Heart right ventricle (tissue), 16 donors: ENCODE measurements at places on chromosomes 6 and 20. TPM values are rescaled to one million over a fixed set of nuclear protein-coding genes. Genes with fewer than 3 reads are reported as not detected.

DNA sequence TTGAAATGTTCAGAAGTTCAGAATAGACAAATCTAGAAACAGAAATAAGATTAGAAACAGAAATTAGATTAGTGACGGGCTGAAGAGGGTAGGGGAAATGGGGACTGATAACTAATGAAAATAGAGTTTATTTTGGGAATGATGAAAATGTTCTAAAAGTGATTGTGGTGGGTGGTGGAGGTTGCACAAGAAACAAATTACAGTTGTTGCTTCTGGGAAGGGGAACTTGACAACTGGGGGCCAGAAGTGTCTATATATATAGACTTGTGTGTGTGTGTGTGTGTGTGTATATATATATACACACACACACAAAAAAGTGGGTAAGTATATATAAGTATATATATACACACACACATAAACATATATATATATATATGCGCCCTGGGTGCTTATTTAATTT lies 86.5 kb upstream of the RREB1 start:
- DNase-seq: no peak

GRCh38 chr6:155493026-155493693 lies 37.5 kb upstream of the NOX3 start:
- no peak for DNase-seq

GRCh38 chr6:92701425-92702096 lies 717.8 kb downstream of the EPHA7 start:
- DNase-seq: no peak

Gene VGLL2
- 13.1 TPM for total RNA-seq

DNA sequence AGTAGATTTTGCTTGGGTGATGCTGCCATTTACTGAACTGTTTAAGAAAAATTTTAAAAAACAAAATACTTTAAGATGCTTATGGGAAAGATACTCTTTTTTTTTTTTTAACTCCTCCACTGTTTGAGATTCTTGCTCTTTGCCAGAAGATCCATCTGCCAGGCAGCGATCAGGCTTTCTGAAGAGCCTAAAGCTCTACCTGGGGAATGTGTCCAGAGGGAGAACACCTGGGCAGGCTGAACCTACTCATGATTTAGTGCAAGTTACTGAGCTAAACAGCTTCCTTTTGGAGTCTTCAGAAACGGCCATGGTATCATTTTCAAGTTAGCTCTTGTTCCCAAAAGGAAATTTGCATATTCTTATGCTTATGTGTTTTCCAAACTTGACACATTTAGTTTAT lies 23.5 kb upstream of the MLIP start:
- DNase-seq: no peak

Gene CPNE5
- 11.8 TPM for total RNA-seq

DNA sequence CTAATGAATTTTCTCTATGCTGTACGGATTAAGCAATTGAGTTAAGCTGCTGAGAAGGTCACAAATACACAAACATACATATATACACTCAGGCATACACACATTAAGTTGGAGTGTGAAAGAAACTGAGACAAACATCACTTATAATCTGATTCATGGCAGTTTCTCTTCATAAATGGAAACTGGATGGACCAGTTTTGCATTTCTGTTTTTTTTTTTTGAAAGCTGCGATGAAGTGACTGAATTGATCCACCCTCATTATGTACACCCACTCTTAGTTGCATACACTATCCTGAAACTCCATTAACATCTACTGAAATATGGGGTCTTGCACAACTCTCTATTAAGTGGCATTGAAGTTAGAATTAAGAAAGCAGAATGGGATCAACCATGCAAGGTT lies 32.9 kb upstream of the TENT5A start:
- DNase-seq: no peak

Gene CALHM4
- total RNA-seq: 0.26 TPM

Gene SPTLC3
- total RNA-seq: 1.9 TPM

DNA sequence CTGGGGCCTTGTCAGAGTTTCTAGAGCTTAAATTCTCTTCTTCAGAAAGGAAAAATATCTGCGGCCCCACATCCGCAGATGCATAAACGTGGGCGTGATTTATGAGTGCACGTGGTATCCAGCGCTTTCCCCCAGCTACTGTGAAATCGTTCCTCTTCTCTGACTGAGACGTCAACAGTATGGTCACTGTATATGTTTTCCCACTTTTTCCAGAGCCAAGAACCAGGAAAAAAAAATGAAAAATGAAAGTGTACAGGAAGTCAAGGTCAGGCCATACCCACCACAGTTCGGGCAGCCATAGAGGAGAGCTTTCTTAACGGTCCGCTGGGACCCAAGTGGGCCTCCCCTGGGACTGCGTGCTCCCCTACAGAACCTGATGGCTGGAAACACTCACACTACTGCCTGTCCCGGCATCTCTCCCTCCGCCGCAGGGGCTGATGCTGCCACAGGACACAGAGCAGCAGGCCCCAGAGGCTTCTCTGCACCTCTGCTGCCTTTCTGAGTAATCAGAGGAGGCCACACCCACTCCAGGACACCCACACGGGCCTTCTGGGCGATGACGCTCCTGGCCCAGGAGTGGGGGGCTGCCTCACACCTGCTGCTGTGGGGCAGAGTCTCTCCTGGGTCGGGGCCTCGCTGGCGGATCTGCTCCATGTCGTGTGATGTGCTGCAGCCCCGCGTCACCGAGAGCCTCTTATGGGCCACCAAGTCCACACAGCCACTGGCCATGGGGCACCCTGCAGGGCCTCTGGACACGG lies 16.4 kb upstream of the STX16 start:
- no peak for DNase-seq

DNA sequence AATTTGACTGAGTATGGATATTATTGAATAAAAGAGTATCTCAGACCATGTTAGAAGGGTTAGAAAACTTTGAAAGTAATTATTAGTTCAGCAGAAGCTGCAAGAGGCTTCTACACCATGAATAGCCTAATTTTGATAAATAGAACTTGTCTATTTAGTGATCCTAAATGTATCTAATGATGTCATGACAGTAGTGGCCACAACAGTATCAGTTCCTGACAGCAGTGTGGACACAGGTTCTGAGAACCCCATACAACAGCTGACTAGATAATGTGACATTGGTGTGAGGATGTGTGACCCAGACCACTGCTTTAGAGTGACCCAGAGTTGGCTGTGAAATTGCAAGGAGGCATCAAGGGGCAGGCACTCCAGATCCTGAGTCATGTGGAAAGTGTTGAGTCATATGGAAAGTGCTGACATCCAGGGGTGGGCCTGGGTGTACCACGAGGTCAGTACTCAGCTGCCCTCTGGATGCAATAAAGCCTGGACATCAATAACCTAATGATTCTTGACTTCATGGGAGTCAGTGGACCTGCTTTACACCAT lies 754.7 kb downstream of the DHX35 start:
- no peak for DNase-seq

- no peak for DNase-seq
These were observed 68.9 kb downstream of the ZNF217 start for GRCh38 chr20:53524589-53525312.

- DNase-seq: no peak
These were observed 105.8 kb upstream of the NOX3 start for GRCh38 chr6:155561257-155561965.

DNA sequence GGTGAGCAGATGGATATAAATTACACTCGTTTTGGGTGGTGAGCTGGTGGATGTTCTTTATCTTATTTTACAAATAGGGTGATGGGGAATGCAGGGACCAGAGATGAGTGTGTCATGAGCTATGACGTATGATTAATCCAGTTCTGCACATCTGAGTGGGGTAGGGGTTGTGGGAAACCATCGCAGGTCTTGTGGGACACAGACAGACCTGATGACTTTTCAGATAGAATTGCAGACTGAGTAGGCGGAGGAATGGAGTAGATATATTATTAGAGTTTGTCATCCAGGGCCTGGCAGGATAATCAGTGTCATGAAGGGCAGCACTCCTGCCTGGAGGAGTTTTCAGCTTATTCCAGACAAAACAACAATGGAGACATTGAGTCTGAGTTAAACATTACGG lies 12.9 kb upstream of the DSP start:
- no peak for DNase-seq

DNA sequence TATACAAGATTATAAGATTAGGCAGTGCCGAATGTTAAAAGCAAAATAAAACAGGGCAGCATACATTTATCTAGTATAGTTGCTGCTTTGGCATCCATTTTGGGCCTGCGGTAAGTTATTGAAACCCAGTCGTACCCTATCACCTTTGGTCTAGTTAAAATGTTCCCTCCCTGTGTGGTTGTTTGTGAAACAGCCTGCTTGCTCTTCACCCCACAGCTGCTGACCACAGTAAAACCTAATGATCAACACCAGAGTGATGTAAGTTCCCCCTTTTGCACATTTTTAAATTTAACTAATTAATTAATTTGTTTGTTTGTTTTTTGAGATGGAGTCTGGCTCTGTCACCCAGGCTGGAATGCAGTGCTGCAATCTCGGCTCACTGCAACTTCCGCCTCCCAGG lies 50.3 kb upstream of the TXNDC5 start:
- no peak for DNase-seq

DNA sequence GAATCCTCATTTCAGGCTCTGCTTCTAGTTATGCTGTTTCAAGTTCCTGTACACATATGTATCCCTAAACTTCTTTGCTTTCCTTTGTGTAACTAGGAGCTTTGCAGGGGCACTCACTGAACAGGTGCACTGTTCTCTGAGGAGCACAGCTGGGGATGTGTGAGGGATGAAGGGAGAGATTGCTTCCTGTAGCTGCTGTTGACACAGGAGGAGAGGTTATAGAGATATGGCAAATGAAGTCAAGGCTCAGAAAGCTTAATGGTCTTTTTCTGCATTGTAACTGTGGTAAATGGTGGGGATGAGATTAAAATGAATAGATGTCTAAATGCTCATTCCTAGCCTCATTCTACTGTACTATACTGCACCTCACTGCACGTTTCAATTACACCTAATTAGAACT lies 454.3 kb downstream of the BTBD3 start:
- DNase-seq: no peak

Gene EYS
- total RNA-seq: not detected

DNA sequence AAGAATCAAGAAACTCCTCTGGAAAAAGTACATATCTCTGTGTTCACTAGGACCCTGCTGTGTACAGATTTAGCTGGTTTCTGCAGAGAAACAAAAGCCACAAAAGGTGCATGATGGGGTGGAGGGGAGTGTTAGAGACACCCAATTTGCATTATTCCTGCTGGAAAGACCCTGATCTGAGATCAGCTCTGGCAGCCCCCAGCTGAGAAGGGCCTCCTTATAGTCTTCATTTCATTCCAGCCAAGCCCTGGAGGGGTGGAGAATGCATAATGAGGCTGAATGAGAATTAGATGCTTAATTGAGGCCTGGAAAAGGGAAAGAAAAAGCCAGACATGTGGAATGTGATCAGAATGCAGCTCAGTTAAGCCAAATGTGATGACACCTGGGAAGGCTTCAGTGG lies 545.6 kb downstream of the KIF16B start:
- DNase-seq: no peak

Gene NINL
- total RNA-seq: 5.2 TPM

Gene TAGAP
- total RNA-seq: 1.3 TPM

DNA sequence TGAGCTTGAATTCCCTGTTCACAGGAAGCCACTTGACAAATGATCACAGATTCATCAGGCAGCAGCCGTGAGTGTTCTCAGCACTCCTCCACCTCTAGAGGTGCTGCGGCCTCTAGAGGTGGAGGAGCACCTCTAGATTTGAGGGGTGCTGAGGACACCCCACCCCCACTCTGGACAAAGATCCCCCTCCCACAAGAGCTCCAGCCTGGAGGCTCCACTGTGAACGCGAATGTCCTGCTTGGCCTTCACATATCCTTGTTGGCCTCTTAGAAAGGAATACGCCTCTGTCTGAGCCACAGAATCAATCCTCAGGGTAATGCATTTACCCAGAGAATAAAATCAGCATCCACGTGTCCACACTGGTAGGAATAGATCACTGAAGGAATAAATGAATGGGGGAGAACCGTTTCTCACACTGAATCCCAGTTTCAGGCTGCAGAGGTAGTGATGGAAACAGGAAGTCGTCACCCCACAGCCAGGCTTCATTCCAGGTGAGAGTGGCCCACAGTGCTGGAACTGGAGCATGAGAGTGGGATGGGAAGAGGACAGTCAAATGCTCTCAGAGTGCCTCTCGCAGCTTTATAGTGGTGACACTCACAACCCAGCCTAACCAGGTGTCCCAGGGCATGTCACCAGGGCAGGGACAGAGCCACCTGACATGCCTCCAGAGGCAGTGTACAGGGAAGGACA lies 16.6 kb downstream of the NPEPL1 start:
- no peak for DNase-seq

Gene MTFR2
- 0.30 TPM for total RNA-seq

DNA sequence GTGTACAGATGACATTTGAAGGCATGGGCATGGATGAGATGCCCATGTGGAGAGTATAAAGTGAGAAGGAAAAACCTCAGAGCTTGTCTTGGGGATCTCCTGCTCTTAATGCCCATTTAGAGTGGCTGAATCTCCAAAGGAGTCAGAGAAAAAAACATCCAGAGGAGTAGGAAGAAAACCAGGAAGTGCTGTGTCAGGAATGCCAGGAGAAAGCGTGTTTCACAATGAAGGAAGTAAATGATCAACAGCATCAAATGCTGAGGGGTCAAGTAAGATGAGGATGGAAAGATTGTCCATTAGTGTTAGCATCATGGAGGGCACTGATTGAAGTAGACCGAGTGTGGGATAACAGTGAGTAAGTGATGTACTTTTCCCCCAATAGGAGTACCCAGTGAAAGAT lies 56.1 kb downstream of the FIG4 start:
- no peak for DNase-seq

Gene ARHGAP40
- not detected for total RNA-seq

Gene ADGRB3
- total RNA-seq: 0.57 TPM

GRCh38 chr6:97947841-97948240 lies 664.8 kb upstream of the MMS22L start:
- DNase-seq: no peak

DNA sequence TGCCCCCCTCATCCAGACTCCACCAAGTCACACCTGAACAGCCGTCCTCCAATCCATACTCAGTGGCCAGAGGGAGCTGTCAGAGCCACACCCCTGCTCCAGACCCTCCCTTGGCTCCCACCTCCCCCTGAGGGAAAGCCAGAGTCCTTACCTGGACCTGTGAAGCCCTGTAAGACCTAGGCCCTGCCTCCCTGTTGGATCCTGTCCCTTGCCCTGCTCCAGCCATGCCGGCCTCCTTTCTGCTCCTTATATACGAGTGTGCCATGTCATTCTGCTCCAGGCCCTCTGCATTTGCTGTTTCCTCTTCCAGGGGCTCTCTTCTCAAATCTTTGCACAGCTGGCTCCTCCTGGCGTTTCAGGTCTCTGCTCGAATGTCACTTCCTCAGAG lies 100.3 kb upstream of the MYL9 start:
- no peak for DNase-seq

DNA sequence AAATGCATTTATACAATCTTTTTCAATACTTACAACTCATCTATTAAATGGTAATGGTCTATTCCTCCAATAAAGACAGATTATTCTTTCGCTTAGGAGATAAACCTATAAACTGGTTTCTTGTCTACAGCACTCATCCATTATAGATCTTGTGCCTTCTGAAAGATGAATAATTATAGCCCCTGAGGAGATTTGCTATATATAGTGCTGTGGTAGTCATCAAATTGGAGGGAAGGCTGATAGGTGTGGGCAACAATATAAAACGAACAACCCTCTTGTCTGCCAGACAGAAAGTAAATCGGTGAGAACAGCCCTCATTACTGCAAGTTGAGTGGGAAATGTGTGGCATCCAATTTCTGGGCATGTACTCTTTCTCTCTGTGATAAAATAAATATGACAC lies 292.5 kb upstream of the CNR1 start:
- no peak for DNase-seq
